SHP77 (cell line): ENCODE measurements at places on chromosomes 12 and 14.

DNA sequence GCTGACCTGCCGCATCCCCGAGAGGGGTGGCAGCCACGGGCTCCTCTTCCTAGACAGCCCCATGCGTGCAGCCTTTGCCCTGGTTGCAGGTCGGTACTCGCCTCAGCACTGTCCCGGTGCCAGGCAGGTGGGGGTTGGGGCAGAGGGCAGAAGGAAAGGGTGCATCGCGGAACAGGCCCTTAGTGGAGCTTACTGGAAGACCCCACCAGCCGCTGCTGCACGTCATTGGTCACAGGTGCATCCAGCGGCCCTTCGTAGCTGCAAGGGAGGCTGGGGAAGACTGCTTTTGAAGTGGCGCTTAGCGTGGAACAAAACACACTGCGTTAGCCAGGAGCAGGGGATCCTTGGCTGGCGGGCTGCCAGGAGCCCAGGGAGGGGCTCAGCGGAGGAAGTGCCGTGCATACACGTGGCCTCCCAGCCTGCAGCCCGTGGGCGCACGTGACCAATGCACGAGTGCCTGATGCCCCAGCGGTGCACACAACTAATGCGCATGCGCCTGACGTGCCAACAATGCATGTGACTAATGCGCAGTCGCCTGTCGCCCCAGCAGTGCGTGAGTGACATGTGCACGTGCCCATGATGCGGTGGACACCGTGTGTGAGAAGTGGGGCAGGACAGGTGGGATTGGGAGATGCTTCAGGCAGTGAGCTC lies 5.0 kb upstream of the EP400 start:
- DNase-seq: no peak

GRCh38 chr14:47539031-47539461 lies 136.4 kb downstream of the MDGA2 start:
- no peak for DNase-seq

DNA sequence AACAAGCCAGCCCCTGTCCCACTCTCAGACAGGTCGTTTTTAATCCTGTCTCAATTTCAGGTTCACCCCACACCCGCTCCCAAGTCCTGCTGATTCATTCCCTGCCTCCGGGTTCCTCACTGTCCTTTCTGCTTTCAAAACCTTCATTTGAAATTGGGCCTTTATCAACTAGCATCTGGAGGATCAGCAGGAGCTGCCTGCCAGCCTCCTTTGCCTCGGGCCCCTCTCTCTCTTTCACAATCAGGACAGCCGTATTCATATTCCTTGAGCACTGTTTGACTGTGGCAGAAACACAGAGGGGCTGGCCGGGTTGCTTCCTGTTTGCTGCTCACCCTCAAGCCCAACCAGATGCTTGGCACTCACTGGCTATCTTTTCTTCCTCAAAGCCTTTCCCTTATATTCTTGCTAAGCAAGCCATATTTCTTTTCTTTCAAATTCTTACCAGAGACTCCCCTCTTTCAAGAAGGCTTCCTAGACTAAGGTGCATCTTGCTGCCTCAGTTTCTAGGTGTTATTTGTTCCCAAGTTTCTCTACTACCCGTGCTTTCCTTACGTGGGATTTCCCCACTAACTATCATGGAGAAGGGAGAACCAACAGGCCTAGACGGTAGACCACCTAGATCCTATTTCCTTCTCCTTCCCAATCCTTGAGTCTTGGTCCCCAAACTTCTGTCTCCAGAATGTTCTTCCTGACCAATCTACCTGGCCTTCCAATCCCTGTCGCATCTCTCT lies 3.0 kb downstream of the GALNT6 start:
- no peak for DNase-seq

GRCh38 chr12:2624543-2625288 lies 170.1 kb upstream of the FKBP4 start:
- no peak for DNase-seq

DNA sequence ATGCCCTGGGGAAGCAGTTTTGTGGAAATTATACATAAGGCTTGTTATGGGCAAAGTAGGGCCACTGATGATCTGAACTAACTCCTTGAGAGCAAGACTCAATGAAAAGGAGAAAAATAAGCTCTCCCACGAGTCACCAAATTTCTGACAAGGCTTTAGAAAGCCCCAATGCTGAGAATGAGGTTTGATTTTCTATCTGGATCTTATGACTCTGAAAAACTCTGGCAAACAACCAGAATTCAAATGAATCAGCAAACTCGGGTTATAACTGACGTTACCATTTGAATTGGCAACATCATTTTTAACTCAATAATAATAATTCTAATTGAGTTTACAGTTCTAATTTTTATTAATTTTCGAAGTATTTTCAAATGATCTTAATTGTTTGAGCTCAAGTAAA lies 79.1 kb downstream of the KCNK10 start:
- DNase-seq: no peak

DNA sequence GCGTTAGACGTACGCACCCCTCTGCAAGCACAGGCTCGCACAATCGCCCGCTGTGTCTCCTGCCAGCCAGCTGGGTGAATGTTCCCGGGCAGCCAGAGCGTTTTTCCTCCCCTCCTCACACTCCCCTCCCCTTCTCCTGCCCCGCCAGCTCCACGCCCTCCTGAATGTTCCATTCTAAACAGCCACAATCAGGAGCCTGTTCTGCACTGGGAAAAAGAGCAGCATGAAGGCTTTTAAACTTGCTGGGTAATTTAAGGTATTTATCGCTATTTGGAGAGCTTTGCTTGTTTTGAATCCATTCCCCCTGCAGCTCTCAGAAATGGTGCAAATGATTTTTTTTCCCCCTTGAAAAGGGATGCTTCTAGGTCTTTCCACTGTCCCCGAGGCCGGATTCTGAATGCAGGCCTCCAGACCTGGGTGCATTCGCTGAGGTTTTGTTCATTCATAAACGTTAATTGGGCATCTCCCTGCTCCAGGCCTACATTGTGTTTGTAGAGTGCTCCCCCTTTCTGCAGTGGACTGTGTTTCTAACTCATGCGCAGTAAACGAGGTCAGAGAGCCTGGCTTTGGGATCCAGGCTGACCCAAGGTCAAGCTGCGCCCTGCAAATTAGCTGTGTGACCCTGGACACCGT lies 212.5 kb downstream of the CHST11 start:
- peak; percentile 29 for DNase-seq

DNA sequence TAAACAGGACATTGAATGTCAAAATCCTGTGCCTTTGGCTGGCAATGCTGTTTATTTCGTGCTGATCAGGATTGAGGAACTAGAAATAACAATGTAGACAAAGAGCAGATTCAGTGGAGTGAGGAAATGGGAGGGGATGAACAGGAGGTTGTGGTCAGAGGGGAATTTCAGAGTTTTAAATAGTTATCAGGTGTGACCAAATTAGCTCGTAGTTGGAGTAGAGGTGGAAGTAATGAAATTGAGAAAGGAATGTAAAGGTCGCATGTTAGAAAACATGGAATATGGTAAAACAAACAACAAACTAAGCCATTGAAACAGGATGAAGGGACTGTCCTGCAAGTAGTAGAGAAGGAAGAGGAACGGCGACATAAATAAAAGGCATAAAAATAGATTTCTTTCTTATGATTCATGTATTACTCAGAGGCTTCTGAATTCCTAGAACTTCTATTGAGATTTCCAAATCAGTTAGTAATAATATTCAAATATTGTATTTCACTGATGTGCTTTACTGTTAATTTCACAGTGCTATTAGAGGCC lies 9.5 kb upstream of the SAV1 start:
- no peak for DNase-seq

DNA sequence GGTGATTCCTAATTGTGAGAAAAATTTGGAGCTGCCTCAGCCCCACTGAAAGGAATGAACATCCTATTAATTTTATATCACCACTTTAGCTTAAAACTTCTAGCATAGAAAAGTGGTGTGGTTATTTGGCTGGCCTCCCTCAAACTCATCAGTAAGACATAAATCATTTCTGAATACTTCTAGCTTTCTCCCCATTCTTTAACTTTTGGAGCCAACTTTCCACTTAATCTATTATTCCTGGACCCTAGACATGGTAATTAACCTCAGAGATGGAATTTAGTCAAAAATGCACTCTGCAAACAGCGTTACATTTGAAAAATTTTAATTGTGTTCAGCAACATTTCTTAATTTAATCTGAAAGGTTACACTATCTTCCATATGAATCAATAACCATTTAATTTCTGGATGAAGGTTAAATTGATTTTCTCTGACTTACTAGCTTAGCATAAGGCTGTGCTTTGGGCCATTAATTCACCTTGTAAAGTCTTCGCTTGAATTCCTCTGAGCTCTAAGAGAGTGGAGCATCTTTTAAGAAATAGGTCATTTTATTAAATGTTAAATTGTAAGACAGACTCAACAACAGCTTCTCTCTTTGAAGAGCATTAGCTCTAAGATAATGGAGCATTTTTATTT lies 753.6 kb upstream of the STXBP6 start:
- no peak for DNase-seq

- no peak for DNase-seq
Measured at GRCh38 chr12:70660620-70661219, 23.5 kb upstream of the PTPRB start.

- no peak for DNase-seq
Measured at GRCh38 chr12:70321191-70321590, 44.9 kb upstream of the KCNMB4 start.

DNA sequence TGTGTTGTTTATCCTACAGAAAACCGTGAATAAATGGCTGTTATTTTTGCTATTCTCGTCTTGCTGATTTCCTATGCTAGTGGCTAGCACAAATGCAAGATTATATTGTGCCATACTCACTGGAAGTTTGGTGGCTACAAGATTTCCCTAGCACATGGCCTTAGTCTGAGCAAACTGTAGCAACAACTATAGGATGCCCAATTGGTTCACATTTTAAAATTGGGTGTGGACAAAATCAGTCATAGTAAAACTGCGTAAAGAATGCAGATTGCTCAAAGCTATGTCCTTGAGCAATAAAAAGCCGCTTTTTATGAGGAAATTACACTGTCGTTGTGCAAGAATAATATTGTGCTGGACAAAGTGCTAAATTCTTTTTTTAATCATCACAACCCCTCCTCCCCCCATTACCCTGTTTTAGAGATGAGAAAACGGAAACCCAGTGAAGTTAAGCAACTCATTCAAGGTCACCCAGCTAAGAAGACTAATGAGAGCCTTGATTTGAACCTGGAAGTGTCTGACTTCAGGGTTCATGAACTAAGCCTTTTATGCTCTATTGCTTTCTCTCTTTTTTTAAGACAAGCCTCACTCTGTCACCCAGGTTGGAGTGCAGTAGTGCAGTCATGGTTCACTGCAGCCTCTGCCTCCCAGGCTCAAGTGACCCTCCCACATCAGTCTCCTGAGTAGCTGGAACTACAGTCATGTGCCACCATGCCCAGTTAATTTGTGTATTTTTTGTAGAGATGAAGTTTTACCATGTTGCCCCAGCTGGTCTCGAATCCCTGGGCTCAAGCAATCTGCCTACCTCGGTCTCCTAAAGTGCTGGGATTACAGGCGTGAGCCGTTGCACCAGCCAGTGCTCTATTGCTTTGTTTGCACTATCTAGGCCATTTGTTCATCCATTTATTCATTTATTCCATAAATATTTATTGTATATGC lies 73.6 kb downstream of the SRGAP1 start:
- peak; percentile 40 for DNase-seq

GRCh38 chr12:94754653-94755052 lies 104.3 kb upstream of the TMCC3 start:
- no peak for DNase-seq

DNA sequence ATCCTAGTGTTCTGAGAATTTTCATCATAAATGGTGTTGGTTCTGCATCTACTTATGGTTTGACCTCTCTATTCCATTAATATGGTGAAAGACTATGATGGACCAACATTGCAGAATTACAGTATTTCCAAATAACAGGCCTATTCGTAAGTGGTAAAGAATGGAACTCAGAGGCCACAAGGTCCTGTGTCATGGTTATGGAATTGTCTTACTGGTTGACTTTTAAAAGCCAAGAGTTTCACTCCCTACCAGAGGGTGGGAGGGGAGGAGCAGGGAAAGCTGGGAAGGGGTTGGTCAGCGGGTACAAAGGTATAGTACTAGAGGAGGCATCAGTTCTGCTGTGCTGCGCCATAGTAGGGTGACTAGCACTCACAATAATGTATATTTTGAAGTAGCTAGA lies 153.4 kb downstream of the TMEM132D start:
- no peak for DNase-seq

GRCh38 chr14:40983604-40984003 lies 623.1 kb upstream of the LRFN5 start:
- DNase-seq: no peak

GRCh38 chr14:91997492-91997891 lies 42.4 kb downstream of the TRIP11 start:
- no peak for DNase-seq

- peak; percentile 21 for DNase-seq
Measured at GRCh38 chr14:88825503-88825902, 1.1 kb downstream of the TTC8 start.

GRCh38 chr12:54294953-54295566 lies 5.8 kb downstream of the NFE2 start:
- DNase-seq: no peak
